ENCODE measurements at places on chromosomes 6 and 20. TPM values are rescaled to one million over a fixed set of nuclear protein-coding genes. Genes with fewer than 3 reads are reported as not detected.

TXLNB gene
- total RNA-seq: 1.1 TPM

F13A1 gene
- 0.54 TPM for total RNA-seq

TSBP1 gene
- total RNA-seq: not detected

IPCEF1 gene
- total RNA-seq: 0.22 TPM

PRSS16 gene
- not detected for total RNA-seq

KCNQ2 gene
- total RNA-seq: not detected

ZNF311 gene
- 2.1 TPM for total RNA-seq

PGC gene
- total RNA-seq: not detected

COX4I2 gene
- total RNA-seq: not detected

TDRD6 gene
- total RNA-seq: 1.1 TPM

KHDC1 gene
- 4.7 TPM for total RNA-seq

RAET1E gene
- 0.39 TPM for total RNA-seq

THBS2 gene
- 121 TPM for total RNA-seq

EPPIN gene
- not detected for total RNA-seq

TMC2 gene
- total RNA-seq: not detected

SMLR1 gene
- total RNA-seq: not detected

KIAA1755 gene
- 2.0 TPM for total RNA-seq

SSTR4 gene
- total RNA-seq: not detected

XRN2 gene
- 124 TPM for total RNA-seq

TMEM74B gene
- total RNA-seq: 0.11 TPM

MUCL3 gene
- total RNA-seq: not detected

SLC35F1 gene
- not detected for total RNA-seq

MDFI gene
- total RNA-seq: 4.0 TPM

FUT9 gene
- total RNA-seq: not detected

KCNK16 gene
- not detected for total RNA-seq

PTCHD4 gene
- 0.54 TPM for total RNA-seq

LINC00237 gene
- total RNA-seq: not detected

WFDC10B gene
- not detected for total RNA-seq

AGPAT4 gene
- 23.2 TPM for total RNA-seq

LTB gene
- total RNA-seq: not detected

TCF21 gene
- total RNA-seq: not detected

GMPR gene
- total RNA-seq: 4.9 TPM

C20orf204 gene
- 1.4 TPM for total RNA-seq

ARG1 gene
- not detected for total RNA-seq

MMUT gene
- 22.5 TPM for total RNA-seq

BTNL2 gene
- not detected for total RNA-seq

NKAIN4 gene
- not detected for total RNA-seq

TUBB2B gene
- total RNA-seq: 31.1 TPM

ACTL10 gene
- 1.7 TPM for total RNA-seq

VGLL2 gene
- total RNA-seq: not detected

STMN3 gene
- 11.6 TPM for total RNA-seq

EEF1A2 gene
- total RNA-seq: not detected

C20orf202 gene
- not detected for total RNA-seq

CHRNA4 gene
- total RNA-seq: not detected

KHDRBS2 gene
- not detected for total RNA-seq

ADGB gene
- total RNA-seq: not detected

PPIL6 gene
- 6.2 TPM for total RNA-seq

FAXC gene
- total RNA-seq: 1.1 TPM

LPA gene
- not detected for total RNA-seq

LTV1 gene
- 21.0 TPM for total RNA-seq

SIRPB1 gene
- not detected for total RNA-seq

LHFPL5 gene
- not detected for total RNA-seq

HNF4A gene
- not detected for total RNA-seq

SLC22A16 gene
- not detected for total RNA-seq

ADGRB3 gene
- total RNA-seq: 0.13 TPM

SYCP2L gene
- total RNA-seq: 0.43 TPM

ZBTB9 gene
- 5.0 TPM for total RNA-seq

OGFRL1 gene
- total RNA-seq: 25.0 TPM

SCGN gene
- total RNA-seq: not detected

NFATC2 gene
- total RNA-seq: 1.1 TPM

Data from articular chondrocyte of knee joint (primary cell).